ENCODE measurements at places on chromosomes 12 and 14. TPM values are rescaled to one million over a fixed set of nuclear protein-coding genes. Genes with fewer than 3 reads are reported as not detected.

SYNDIG1L gene
- total RNA-seq: not detected

EFS gene
- not detected for total RNA-seq

CABP1 gene
- total RNA-seq: not detected

ACSM4 gene
- total RNA-seq: not detected

HOTAIR gene
- not detected for total RNA-seq
